ENCODE measurements at places on chromosomes 11 and 22.

DNA sequence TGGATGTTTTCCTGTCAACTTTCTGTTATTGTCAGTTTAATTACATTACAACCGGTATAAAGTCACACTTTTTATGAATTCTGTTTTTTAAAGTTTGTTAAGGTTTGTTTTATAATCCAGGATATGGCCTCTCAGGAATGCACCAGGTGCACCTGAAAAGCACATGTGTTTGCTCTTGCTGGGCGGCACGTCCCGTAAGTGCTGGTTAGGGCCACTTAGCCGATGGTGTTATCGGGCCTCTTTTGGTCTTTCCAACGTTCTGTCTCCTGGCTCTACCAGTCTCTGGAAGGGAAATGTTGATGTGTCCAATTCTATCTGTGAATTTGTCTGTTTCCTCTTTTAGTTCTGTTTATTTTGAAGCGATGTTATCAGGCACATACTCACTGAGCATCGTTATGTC lies 695.7 kb downstream of the BRD1 start:
- DNase-seq = no peak

GRCh38 chr11:83681906-83682610 lies 395.9 kb upstream of the CCDC90B start:
- DNase-seq = no peak

DNA sequence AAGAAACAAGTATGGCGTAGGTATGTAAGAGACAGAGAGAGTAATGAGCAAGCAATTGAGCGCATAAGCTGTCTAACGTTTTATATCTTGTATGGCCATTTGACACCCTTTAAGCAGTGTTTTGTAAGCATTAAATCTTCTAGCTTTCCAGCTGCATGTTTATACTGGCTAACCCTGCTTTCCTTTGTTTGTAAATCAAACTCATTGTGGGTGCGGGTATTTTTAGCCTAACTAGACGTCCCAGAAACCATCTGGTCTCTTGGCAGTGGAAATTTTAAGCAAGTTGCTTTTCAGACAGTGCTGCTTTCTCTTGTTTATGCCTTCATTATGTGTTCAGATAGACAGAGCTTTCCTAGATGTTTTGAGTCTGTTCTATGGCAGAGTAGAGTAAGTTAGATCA lies 73.5 kb downstream of the RNF169 start:
- DNase-seq = no peak

- no peak for DNase-seq
These were observed 9.8 kb downstream of the OR8B12 start for GRCh38 chr11:124533626-124534025.
